ENCODE measurements at places on chromosomes 3 and 15. TPM values are rescaled to one million over a fixed set of nuclear protein-coding genes. Genes with fewer than 3 reads are reported as not detected.

Gene TIMP4
- total RNA-seq, result 0.24 TPM

Gene TRNT1
- 33.6 TPM for total RNA-seq

Gene MCF2L2
- total RNA-seq, result 7.6 TPM

Gene CCDC13
- 0.70 TPM for total RNA-seq

Gene ULK4
- total RNA-seq, result 11.1 TPM

Gene ANKRD63
- not detected for total RNA-seq

Gene CLDN11
- total RNA-seq, result not detected

Gene MYO1E
- 1.9 TPM for total RNA-seq

Gene IL5RA
- total RNA-seq, result 0.77 TPM

Gene OSBPL10
- 2.2 TPM for total RNA-seq

Gene LMAN1L
- total RNA-seq, result 0.53 TPM

Gene VILL
- total RNA-seq, result 16.1 TPM

Gene KBTBD12
- not detected for total RNA-seq

Gene HERC2
- total RNA-seq, result 42.9 TPM

Gene CTXN2
- not detected for total RNA-seq

Gene ARHGEF26
- 0.32 TPM for total RNA-seq

Gene CKMT1A
- total RNA-seq, result 1.0 TPM

Gene CTDSPL
- total RNA-seq, result 6.3 TPM

Gene CLPX
- 64.5 TPM for total RNA-seq

Gene PIGB
- 27.5 TPM for total RNA-seq

Gene PDIA5
- 16.2 TPM for total RNA-seq

Gene DCLK3
- total RNA-seq, result not detected

Gene CSTA
- not detected for total RNA-seq

Gene FAM107A
- total RNA-seq, result not detected

Gene SLC15A2
- total RNA-seq, result 2.4 TPM

Gene TMEM115
- 22.6 TPM for total RNA-seq

Gene CAPN3
- 9.0 TPM for total RNA-seq

Gene CCR8
- total RNA-seq, result 1.7 TPM

Gene VWA5B2
- not detected for total RNA-seq

Gene ANKRD34C
- not detected for total RNA-seq

Gene GALNT15
- total RNA-seq, result not detected

Gene GNAT1
- total RNA-seq, result not detected

Gene SLC49A4
- 3.5 TPM for total RNA-seq

Gene NAA50
- total RNA-seq, result 90.5 TPM

Gene CNTN6
- not detected for total RNA-seq

Gene DNAH12
- total RNA-seq, result 0.26 TPM

Gene CCRL2
- total RNA-seq, result 3.2 TPM

Gene PLD1
- 4.1 TPM for total RNA-seq

Gene SNTN
- total RNA-seq, result not detected

Gene EPHB1
- total RNA-seq, result 1.3 TPM

Gene ZDHHC19
- not detected for total RNA-seq

Gene THRB
- not detected for total RNA-seq

Gene EXD1
- not detected for total RNA-seq

Gene IQCF5
- total RNA-seq, result not detected

Gene GPR27
- total RNA-seq, result 2.5 TPM

Gene MORC1
- total RNA-seq, result not detected

Gene MGA
- total RNA-seq, result 37.5 TPM

Gene SCAANT1
- total RNA-seq, result not detected

Gene RAB7A
- total RNA-seq, result 204 TPM
